GOT3 (cell line): ENCODE measurements at places on chromosomes 2 and 18.

GRCh38 chr18:23825978-23826405, 136.7 kb downstream of the LAMA3 start:
- no peak for DNase-seq

GRCh38 chr2:11787991-11788390, 41.6 kb downstream of the LPIN1 start:
- no peak for DNase-seq

DNA sequence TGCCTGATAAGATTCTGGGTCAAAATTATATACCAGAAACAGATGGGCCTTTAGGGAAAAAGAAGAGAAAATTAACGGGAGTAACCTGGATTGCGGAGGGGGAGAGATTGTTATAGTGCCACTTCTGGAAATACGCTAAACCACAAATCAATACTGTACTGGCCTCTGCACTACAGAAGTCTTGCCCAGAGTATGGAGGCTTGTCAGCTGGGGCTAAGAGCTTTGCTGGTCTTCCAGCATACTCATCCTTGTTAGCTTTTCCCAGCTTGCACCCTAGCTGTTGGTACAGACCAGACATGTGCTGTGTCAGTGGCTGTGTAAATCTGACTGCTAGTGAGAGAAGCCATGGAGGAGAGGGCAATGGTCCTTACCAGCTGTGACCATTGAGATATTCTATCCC, 8.9 kb downstream of the AGBL5 start:
- DNase-seq, result no peak

DNA sequence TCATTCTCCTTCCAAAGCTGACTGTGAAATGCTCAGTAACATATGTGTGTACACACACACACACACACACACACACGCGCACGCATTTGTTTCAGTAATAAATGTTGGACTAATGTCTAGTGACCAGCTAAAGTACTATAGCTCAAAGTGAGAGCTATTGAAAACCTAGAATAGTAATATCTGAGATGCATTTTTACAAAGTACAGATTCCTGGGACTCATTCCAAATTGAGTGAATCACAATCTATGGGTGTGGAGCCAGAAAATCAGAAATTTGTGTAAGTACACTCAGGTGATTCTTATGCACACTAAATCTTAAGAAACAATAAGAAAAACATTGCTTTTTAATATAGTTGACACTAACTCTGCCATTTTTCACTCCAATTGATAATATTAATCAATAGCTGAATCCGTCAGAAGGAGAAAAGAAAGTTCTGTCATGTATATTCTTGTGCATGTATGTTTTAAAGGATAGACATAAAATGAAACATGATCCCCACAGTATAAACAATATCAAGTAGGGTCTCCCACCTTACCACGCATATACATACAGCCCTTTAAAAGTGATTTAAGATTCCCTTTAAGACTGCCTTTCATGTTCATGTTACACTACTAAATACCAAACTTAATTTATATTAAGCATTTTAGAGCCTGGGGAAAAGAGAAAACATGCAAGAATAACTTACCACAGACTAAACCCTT, 123.5 kb downstream of the ATAD2B start:
- no peak for DNase-seq

DNA sequence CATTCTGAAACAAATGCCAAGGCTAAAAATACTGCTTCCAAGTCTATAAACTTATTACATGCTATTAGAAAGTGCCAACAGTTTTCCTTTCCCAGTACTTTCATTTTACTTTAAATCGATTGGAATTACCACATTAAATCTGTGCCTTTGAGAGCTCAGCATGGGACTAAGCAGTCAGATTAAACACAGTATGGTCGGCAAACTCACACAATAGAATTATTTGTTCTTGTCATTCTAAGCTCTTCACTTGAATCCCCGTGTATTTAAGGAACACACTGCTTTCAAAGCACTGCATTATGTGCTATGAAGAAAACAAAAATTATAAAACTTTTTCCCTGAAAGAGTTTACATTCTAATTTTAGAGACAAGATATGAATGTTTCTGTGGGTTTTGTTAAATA, 444.4 kb upstream of the SLC39A10 start:
- no peak for DNase-seq

DNA sequence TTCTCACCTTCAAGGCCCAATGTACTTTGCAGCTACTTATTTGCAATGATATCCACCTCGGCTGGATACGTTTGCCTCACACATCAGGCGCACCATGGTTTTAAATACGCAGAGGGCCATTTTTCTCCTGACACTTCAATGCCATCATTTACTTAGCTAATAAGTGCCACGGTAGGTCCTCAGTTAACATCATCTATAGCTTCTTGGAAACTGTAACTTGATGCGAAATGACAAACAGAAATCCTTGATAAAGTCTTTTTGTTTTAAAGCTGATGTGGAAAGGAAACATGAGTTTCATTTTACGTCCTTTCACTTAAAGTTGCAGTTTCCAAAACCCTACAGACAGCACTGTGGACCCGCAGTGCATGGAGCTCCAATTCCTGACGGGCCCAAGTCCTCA, 37.1 kb downstream of the ZNF516 start:
- no peak for DNase-seq
